ENCODE measurements at places on chromosomes 4 and X. TPM values are rescaled to one million over a fixed set of nuclear protein-coding genes. Genes with fewer than 3 reads are reported as not detected.

RHOXF1 gene
- total RNA-seq = not detected

DNA sequence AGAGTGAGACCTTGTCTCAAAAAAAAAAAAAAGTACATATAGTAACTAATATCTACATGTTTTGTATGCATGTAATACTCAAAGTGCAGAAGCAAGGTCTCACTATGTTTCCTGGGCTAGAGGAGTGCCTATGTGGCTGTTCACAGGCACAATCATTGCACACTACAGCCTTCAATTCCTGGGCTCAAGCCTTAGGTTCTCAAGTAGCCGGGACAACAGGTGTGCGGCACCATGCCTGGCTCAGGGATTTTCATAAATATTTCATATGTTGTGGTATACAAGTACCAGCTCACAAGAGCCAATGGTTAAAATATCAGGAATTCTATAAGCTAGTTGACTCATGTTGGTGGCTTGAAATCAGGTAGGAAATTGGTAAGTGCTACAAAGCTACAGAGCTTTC lies 94.8 kb downstream of the LARP7 start:
- no peaks in the 10 kb centered on the region for H3K36me3 ChIP-seq
- H3K27me3 ChIP-seq = no peaks in the 10 kb centered on the region
- no peaks in the 10 kb centered on the region for H3K4me1 ChIP-seq
- H3K4me3 ChIP-seq = no peak overlapping the region
- DNase-seq = no peak

DNA sequence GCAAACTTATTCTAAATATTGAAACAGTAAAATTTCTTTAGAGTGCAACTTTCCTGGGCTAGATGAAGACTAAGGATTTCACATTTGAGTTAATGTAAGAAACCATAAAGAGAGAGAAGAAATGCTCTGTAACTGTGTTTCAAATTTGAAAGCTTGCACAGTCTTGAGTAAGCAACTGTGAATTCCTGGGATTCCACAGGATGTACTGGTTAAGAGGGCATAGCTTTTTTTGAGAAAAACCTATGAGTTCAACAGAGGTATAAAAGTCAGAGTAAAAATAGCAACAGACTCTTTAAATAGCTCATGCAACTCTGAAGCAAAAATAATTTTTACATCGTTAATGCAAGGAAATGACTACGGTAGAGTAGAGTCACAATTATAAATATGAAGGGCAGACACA lies 25.5 kb downstream of the ZNF330 start:
- H3K4me1 ChIP-seq = no peaks in the 10 kb centered on the region
- H3K27me3 ChIP-seq = no peaks in the 10 kb centered on the region
- H3K4me3 ChIP-seq = no peak overlapping the region
- DNase-seq = no peak
- H3K27ac ChIP-seq = no peak overlapping the region
- H3K36me3 ChIP-seq = no peaks in the 10 kb centered on the region

DNA sequence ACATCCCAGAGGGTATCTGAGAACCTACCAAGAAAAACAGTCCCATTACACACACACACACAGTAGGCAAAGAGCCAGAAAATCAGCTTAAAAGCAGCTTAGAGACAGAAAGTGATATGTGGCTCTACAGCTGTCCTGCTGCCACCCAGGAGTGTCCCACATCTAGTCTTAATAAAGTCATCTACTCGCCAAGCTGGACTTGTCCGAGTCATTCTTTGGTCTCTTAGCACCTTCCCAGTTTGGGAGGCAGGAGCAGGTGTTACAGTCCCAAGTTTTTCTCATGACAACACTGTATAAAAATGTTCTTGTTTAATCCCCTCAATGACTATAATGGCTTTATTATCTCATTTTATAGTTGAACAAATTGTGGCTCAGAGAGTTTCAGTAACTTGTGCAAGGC lies 252.5 kb upstream of the CASK start:
- H3K36me3 ChIP-seq = no peaks in the 10 kb centered on the region
- H3K27me3 ChIP-seq = no peaks in the 10 kb centered on the region
- H3K4me1 ChIP-seq = no peaks in the 10 kb centered on the region

GRCh38 chrX:131741103-131741581 lies 197.3 kb downstream of the OR13H1 start:
- H3K36me3 ChIP-seq = no peaks in the 10 kb centered on the region
- no peaks in the 10 kb centered on the region for H3K4me1 ChIP-seq
- peak overlapping the region; percentile 31 for H3K4me3 ChIP-seq
- no peaks in the 10 kb centered on the region for H3K27me3 ChIP-seq
- peak overlapping the region; percentile 67 for H3K27ac ChIP-seq
